Pancreas (tissue), 10 donors: ENCODE measurements at places on chromosomes 5 and 9. TPM values are rescaled to one million over a fixed set of nuclear protein-coding genes. Genes with fewer than 3 reads are reported as not detected.

The PLEKHG4B gene
- total RNA-seq = 0.21 TPM

The JAKMIP2 gene
- 0.20 TPM for total RNA-seq

The PCDHB6 gene
- total RNA-seq = 0.35 TPM

The AFAP1L1 gene
- 1.3 TPM for total RNA-seq

The ANKDD1B gene
- total RNA-seq = 0.47 TPM

The PRRX2 gene
- 0.64 TPM for total RNA-seq

The TXNDC15 gene
- total RNA-seq = 34.2 TPM

The COL27A1 gene
- 19.0 TPM for total RNA-seq

The CAVIN4 gene
- 0.19 TPM for total RNA-seq
